LHCN-M2 (cell line): ENCODE measurements at places on chromosomes 12 and 14.

DNA sequence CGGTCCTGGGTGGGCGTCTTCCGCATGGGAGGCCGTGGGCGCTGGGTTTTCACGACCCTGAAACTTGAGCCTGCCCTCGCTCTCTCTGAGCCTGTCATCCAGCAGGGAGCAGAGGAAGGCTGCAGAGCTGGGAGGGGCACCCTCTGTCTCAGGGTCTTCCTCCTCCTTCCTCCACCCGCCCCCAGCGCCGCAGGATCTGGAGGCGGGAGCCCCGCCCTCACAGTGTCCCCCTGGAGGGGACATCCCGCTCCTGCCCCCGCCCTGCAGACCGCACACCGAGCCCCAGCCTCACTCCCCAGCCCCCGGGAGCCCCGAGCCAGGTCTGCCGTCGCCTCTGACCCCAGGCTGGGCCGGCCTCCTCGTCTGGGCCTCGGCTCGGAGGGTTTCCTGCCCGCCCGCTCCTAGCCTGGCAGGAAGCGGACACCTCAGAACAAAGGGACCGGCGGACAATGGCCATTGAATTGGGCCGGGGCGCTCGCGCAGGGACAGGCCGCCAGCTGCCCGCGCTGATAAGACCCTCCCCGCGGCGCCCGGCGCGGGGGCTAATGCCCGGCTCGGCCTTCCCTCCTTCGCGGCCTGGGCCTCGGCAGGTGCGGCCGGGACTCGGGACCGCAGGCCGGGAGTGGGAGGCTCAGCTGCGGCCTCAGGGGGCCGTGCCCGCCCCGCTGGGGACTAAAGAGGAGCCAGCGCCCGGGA lies 15.3 kb upstream of the NUDT14 start:
- no peak for DNase-seq

GRCh38 chr12:103728323-103728722 lies 112.7 kb downstream of the NT5DC3 start:
- DNase-seq = no peak

- no peak for DNase-seq
Observed at GRCh38 chr12:115920395-115921183, 356.9 kb downstream of the MED13L start.

GRCh38 chr14:46404865-46405811 lies 246.4 kb downstream of the RPL10L start:
- DNase-seq = no peak

DNA sequence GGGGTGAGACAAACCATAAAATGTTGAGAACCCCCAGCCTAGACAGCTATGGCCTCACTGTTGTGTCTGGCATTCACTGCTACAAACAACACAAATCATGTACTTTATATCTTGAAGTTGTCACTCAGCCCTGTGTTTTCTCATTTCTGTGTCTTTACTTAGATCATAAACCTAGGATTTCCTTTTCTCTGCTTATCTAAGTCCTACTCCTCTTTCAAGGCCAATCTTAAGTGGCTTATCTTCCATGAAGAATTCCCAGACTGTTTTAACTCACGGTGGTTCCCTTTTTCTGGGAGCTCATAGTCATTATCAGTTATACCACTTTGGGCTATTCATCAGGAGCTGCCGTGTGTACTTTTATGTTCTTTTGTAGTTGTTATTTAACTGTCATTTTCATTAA lies 42.1 kb downstream of the FLRT2 start:
- DNase-seq = no peak

GRCh38 chr12:7629465-7629864 lies 36.2 kb downstream of the APOBEC1 start:
- DNase-seq = no peak

DNA sequence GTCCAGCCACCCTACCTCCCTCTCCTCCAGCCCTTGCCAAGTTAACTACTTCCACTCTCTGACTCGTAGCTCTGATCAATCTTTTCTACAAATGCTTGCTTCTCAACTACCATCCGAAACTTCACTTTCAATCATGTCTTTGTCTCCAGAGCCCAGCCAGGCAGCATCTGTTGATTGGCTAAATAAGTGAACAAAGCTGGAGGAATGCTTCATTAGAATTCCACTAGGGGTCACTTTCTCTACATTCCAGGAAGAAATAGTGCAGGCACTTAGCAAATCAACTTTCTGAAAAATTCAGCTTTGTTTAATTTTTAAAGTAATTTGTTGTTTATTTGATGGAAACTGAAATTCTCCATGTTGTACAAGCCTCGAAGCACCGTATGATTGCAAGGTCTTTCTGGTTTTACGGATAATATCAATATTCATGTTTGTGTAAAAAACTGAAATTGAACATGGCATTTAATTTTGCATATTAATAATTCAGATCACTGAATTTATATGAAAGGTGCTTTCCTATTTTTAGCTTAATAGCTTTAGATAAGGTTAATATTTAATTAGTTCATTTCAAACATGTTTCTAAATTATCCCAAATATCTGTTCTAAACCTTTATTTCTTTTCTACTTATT lies 32.4 kb upstream of the HELB start:
- peak; percentile 48 for DNase-seq
